ENCODE measurements at places on chromosomes 5 and 9. TPM values are rescaled to one million over a fixed set of nuclear protein-coding genes. Genes with fewer than 3 reads are reported as not detected.

DNA sequence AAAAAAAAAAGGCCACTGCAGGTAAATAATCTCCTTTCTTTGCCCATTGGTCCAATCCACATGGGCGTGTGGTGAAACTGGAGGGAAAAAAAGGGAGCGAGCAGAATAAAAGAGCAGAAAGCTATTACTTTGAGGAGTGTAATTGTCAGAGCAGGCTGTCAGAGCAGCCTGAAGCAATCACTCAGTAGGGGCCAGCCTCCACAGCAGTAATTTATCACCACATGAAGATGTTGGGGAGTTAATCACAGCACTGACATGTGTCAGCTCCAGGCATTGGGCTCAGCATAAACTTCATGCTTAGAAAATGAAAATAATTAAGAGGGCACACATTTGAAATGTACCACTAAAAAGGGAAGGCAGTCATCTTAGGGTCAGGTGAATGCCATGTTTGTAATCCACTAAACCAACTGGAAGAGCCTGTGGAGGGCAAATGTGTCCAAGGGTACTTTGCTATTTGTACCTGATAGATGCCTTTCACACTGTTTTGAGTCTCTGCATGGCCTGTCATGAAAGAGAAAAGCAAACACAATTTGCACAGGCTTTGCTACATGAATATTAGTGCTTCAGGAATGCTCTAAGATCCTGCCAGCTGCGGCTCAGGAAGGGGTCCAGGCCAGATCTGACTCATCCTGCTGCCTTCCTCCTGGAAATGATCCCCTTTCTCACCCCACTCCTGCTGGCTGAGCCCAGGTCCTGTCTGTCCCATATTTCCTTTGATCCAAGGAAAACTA lies 2.9 kb upstream of the PTGER4 start:
- H3K27me3 ChIP-seq = no peaks in the 10 kb centered on the region
- peaks cover 28% of the 10 kb centered on the region for H3K4me1 ChIP-seq
- peaks cover 3% of the 10 kb centered on the region for H3K36me3 ChIP-seq
- DNase-seq = no peak
- no peak overlapping the region for H3K4me3 ChIP-seq
- H3K27ac ChIP-seq = no peak overlapping the region

DNA sequence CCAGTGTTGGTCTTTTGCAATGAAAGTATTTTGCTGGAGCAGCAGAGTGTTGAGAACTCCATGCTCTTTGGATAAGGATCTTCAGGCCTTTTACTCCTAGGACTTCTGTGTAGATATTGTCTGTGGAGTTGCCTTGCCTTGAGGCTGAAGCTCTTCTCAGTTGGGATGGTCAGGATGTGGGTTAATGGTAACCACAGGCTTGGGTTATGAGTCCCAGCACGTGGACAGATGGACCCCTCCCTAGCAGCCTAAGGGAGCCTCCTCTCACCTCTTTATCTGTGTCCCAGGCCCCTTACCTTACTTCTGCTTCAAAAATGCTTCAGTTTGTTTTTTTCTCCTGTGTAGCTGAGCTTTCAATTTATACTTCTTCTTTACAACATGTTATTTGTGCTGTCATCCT lies 109.9 kb downstream of the MEGF10 start:
- no peaks in the 10 kb centered on the region for H3K4me1 ChIP-seq
- DNase-seq = no peak
- H3K27me3 ChIP-seq = no peaks in the 10 kb centered on the region
- H3K27ac ChIP-seq = no peak overlapping the region
- no peak overlapping the region for H3K4me3 ChIP-seq

DNA sequence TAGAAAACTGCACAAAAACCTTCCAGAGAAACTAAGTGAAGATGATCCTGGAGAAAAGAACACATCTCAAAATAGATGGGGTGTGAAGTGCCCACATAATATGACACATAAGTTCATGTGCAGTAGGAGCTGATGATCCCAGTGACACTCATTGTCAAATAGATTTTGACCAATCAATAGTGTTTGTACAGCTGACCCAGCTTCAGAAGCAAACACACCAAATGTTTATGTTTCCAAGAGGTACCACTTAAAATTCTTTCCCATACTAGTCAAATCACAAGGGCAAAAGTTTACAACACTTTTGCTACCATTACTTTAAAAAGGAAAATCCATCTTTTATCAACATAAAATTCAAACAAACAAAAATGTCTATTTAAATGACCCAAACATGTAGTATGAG lies 175.0 kb downstream of the MLLT3 start:
- H3K4me3 ChIP-seq = no peak overlapping the region
- no peaks in the 10 kb centered on the region for H3K27me3 ChIP-seq
- no peaks in the 10 kb centered on the region for H3K36me3 ChIP-seq
- no peak overlapping the region for H3K27ac ChIP-seq
- no peaks in the 10 kb centered on the region for H3K4me1 ChIP-seq

GRCh38 chr9:86202338-86202882 lies 57.0 kb downstream of the C9orf153 start:
- H3K27me3 ChIP-seq = no peaks in the 10 kb centered on the region
- no peak overlapping the region for H3K4me3 ChIP-seq
- no peaks in the 10 kb centered on the region for H3K36me3 ChIP-seq

GRCh38 chr5:135566422-135567400 lies 12.1 kb downstream of the CXCL14 start:
- no peaks in the 10 kb centered on the region for H3K27me3 ChIP-seq
- no peaks in the 10 kb centered on the region for H3K36me3 ChIP-seq
- no peaks in the 10 kb centered on the region for H3K4me1 ChIP-seq
- no peak overlapping the region for H3K27ac ChIP-seq
- DNase-seq = no peak

- no peak for DNase-seq
- H3K4me3 ChIP-seq = no peak overlapping the region
- H3K27me3 ChIP-seq = no peaks in the 10 kb centered on the region
- no peaks in the 10 kb centered on the region for H3K4me1 ChIP-seq
- H3K36me3 ChIP-seq = no peaks in the 10 kb centered on the region
These were observed 235.5 kb upstream of the TRIM32 start for GRCh38 chr9:116451500-116452115.

GRCh38 chr5:55816342-55816741 lies 34.8 kb upstream of the IL31RA start:
- peaks cover 12% of the 10 kb centered on the region for H3K27me3 ChIP-seq
- H3K27ac ChIP-seq = no peak overlapping the region
- H3K36me3 ChIP-seq = no peaks in the 10 kb centered on the region

- H3K36me3 ChIP-seq = no peaks in the 10 kb centered on the region
- no peaks in the 10 kb centered on the region for H3K27me3 ChIP-seq
- no peaks in the 10 kb centered on the region for H3K4me1 ChIP-seq
- no peak overlapping the region for H3K4me3 ChIP-seq
- no peak for DNase-seq
These were observed 138.8 kb upstream of the NR4A3 start for GRCh38 chr9:99682870-99683269.

DNA sequence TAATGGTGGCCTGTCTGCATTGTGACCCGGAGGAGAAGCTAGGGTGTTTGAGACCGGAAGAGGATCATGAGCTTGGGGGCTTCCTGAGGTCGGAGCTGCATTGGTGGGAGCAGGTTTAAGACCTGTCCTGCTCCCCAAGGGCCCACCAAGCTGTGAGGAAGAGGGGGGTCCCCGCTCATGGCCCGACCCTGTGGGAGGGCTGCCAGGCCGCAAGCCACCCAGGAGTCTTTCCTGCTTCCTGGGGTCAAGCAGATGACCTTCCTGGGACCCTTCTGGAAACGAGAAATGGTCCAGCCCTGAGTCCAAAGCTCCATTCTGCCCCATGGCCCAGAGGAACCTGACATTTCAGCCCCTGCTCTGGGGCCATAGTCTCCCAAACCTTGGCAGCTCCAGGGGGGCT lies 61.5 kb upstream of the RNU6ATAC start:
- H3K27me3 ChIP-seq = no peaks in the 10 kb centered on the region
- DNase-seq = no peak
- no peaks in the 10 kb centered on the region for H3K4me1 ChIP-seq
- no peak overlapping the region for H3K27ac ChIP-seq
- no peak overlapping the region for H3K4me3 ChIP-seq

Gene MSH3
- total RNA-seq = 11.6 TPM

Gene PCDHA9
- total RNA-seq = not detected

Gene CLPTM1L
- total RNA-seq = 97.5 TPM
